ENCODE measurements at places on chromosomes 12 and 14.
A peak's percentile ranks its signal among the peaks of the same experiment; 100 is the strongest.

DNA sequence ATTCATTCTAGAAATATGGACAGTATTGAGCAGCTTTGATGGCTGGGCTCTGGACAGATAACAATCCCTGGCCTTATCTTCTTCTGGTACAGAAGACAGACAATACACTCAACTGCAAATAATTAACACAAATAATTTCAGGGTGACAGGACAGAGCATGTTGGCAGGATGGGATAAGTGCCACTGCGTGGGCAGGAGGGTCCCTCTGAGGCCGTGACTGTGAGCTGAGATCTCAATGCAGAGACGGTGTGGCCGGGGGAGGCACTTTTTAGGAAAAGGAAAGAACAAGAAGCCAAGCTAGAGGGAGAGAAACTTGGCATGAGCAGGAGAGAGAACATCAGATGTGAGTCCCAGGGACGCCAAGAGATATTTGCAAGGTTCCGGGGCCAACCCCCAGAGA, 8.1 kb downstream of the SYNE3 start:
- no peak for DNase-seq

GRCh38 chr14:89921346-89921745, 33.2 kb downstream of the EFCAB11 start:
- no peak for DNase-seq

DNA sequence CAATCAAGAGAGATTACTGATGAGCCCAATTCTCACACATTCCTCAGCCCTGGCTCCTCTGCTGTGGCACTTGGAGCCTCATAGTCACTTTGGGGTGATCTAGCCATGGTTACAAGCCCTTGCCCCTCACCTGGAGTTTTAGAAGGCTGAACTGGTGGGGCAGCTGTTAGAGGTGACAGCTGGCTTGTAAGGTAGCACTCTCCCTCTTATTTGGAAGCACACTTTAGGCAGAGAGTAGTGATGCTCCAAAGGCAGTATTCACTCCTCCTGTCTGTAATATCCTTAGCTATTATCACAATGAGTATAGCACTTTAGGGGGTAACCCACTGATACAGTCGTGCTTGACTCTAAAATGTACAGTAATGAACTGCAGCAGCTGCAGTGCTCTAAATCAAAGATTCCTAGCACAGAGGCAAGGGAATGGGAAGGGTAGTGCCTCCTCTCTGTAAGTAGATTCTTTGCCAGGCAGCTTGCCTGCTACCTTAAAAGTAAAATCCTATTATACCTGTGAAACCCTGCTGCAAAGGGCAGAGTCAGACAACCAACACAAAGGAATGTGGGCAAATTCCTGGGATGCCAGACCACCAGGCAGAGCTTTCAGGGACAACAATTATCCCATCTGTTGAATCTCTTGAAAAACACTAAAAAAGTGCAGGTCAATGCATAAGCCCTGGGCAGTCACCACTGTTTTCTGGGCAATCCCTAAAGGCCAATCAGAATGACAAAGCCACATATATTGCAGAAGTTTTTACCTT, 336.3 kb downstream of the NOVA1 start:
- peak; percentile 12 for DNase-seq

GRCh38 chr12:122726080-122726558, 4.5 kb downstream of the HCAR1 start:
- no peak for DNase-seq

- no peak for DNase-seq
These were observed 17.7 kb upstream of the HNF1A start for GRCh38 chr12:120960657-120961056.

GRCh38 chr12:120429368-120429767, 8.5 kb upstream of the COX6A1 start:
- no peak for DNase-seq

DNA sequence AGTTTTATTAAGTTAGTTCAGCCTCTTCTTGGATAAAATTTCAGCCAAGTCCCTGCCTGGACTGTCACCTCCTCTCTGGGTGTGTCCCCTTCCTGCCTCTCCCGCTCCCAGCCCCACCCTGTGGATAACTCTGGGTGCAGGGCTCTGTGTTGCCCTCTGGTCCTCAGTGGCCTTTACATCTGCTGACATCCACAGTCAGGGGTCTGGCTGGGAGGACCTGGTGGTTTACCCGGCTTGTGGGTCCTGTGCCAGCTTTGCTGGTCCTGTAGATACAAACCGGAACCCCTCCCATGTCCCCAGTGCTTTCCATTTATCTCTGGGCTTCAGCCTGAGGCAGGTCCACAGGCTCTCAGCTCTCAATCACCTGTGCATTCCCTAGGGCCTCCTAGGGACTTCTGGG, 28.9 kb upstream of the PLEKHG3 start:
- DNase-seq = no peak

GRCh38 chr12:101087920-101088319, 122.1 kb downstream of the SLC5A8 start:
- DNase-seq = no peak

- no peak for DNase-seq
These were observed at the start of gene RIN3 for GRCh38 chr14:92513204-92513965. RIN3 (plus strand) TSS chr14:92513781; CDS start chr14:92513933, 152 bp downstream.

DNA sequence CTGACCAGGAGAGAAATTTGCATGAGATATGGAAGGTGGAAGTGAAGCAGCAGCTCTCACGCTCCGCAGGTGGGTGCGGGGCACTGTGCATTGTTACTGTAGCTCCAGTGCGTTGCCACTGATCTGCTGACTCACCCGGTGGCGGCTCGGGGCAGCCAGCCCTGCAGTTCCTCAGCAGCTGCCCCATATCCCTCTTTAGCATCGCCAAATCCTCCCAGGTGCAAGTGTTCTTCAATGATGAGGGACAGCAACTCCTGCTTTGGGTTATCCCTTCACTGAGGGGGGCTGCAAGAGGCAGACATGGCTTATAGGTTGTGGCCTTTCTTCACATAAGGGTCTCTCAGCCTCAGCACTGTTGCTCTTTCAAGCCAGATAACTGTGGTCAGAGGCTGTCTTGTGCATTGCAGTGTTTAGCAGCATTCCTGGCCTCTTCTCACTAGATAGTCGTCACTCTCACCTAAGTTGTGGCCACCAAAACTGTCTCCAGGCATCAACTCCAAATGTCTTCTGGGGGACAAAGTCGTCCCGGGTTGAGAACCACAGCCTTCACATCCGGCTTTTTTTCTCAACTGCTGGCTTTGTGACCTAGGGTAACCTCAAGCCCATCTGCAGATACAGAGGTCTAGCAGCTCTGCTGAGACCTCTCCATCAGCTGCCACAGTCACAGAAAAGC, 180.8 kb downstream of the EFCAB11 start:
- DNase-seq = no peak

DNA sequence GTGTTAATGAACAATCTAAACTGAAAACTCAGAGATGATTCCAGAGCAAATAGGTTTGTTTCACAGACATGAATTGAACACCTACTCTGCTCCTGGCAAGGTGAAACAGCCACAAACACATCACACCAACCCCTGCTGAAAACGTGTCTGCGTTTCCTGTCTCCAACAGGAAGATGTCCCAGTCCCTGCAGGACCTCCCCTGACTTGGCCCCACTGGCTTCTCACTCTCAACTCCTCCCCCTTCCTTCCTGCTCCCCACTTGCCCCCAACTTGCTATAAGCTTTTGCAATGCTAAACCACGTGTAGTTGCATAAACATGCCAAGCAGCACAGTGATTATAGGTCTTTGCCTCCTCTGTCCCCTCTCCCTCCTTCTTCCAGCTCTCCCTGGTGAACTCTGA, 567.6 kb downstream of the BCL11B start:
- DNase-seq = no peak

DNA sequence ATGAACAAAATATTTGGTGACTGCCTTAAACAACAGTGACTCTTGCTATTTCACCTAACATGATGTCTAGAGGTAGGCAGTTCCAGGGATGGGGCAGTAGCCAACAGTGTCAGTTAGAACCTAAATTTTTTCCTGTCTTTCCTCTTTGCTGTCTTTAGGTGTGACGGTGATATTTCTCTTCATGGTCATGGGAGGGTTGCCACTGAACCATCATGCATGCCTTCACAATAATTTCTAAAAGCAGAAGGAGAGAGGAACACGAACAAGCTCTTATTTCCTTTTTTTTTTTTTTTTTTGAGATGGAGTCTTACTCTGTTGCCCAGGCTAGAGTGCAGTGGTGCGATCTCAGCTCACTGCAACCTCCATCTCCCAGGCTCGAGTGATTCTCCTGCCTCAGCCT, 2.4 kb downstream of the CCDC63 start:
- DNase-seq = no peak

DNA sequence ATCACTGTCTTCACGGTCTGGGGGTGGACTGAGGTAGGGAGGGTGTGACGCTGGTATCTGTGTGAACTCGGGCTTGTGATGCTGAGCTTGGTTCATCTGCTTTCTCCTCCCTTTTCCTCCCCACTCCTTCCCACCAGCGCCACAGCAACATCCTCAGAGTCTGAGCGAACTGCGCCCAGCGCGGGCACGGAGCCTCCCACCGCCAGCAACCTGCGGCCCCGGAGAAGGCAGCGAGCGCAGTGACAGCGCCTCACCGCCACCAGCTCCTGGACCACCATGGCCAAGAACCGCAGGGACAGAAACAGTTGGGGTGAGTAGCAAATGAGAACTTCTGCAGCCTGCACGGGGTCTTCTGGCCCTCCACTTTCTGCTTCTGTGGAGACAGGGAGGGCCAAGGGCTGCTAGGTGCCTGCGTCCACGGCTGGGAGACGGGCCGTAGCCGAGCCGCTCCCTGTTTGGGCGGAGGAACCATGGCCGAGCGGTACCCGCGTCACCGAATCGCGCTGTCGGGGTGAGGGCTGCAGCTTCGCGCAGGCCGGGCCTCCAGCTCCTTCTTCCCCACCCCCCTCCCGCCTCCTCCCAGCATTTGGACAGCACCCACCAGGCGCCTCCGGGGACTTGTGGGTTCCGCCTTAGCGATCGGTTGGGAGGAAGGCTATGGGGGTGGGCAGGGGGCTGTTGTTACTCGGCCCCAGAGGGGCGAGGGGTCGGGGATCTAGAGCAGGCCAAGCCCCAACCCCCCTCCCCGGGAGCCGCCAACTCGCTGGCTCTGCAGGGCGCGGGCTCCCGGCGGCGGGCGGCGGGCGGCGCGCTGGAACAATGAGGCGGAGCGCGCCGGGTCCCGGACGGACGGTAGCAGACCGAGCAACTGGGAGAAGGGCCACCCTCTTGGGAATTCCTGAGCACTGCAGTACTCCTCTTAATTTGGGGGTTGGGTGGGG, at the start of gene ATL1:
TSS of gene ATL1 (plus strand) at position 156 of the 941 bp plus-strand sequence. CDS start at position 277, 121 bp downstream.
- peak; percentile 62 for DNase-seq

GRCh38 chr12:116879509-116880212, 1.6 kb downstream of the HRK start:
- no peak for DNase-seq

GRCh38 chr14:34782031-34782430, 67.6 kb upstream of the CFL2 start:
- DNase-seq = no peak

- no peak for DNase-seq
These were observed 11.5 kb upstream of the LGMN start for GRCh38 chr14:92759679-92760523.

- DNase-seq = no peak
These were observed 6.5 kb upstream of the VRK1 start for GRCh38 chr14:96790706-96791105.

DNA sequence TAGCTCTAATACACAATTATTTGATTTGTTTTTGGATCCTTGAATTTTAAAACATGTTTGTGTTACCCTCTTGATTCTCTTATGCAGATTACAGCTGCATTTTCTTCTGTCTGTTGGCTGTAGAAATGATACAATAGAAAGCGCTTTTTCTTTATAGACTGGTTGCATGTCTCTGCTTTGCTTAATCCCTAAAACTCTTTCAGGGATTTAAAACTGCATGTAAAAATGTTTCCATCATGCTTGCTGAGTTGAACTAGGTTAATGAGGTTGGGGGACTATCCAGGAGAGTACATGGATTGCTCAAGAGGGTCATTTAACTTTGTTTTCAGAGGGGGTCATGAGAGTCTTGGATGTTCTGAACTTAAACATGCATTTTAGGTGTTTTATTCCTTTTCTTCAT, 166.4 kb upstream of the IFNG-AS1 start:
- DNase-seq = no peak

DNA sequence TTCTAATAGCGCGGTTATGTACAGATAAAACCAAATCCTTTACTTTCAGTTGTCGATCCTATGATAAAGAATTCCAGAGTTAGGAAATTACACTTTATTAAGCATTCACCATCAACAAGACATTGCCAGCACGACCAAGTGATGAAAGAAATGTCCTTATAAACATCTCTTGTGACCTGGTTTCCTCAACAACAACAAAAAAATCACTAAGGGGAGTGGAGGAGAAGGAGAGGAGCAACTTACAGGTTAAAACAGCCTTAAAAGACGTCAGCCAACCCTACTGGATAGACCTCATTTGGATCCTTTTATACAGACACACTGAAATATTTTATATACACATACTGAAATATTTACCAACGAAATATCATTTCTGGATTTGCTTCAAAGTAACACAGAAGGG, 22.8 kb downstream of the SART3 start:
- no peak for DNase-seq

- DNase-seq = peak; percentile 82
These were observed 2.6 kb downstream of the LMO3 start for GRCh38 chr12:16603260-16603915.

DNA sequence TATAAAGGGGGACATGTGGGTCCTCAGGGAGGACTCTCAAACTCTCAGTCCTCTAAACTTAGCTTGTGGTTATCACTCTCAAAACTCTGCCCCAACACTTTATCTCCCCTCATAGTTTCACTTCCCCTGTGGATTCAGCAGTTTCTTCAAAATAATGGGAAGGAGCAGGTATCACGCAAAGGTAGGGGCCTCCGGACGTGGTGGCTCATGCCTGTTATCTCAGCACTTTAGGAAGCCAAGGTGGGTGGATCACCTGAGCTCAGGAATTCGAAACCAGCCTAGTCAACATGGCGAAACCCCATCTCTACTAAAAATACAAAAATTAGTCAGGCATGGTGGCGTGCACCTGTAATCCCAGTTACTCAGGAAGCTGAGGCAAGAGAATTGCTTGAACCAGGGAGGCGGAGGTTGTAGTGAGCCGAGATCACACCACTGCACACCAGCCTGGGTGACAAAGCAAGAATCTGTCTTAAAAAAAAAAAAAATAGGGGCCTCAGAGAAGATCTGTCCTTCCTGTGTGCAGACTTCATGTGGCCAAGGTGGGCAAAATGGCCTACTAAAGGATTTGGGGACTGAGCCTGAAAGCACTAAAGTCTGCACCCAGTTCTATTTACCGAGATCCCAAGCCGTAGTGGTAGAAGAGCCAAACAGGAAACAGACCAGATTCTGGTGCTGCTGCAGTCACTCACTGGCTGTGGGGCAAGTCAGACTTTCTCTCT, 6.4 kb downstream of the ITGB7 start:
- DNase-seq = no peak

- DNase-seq = no peak
These were observed 9.8 kb upstream of the ARF6 start for GRCh38 chr14:49882826-49883694.

GRCh38 chr14:35046751-35047536, 872 bp downstream of the FAM177A1 start:
- DNase-seq = no peak

DNA sequence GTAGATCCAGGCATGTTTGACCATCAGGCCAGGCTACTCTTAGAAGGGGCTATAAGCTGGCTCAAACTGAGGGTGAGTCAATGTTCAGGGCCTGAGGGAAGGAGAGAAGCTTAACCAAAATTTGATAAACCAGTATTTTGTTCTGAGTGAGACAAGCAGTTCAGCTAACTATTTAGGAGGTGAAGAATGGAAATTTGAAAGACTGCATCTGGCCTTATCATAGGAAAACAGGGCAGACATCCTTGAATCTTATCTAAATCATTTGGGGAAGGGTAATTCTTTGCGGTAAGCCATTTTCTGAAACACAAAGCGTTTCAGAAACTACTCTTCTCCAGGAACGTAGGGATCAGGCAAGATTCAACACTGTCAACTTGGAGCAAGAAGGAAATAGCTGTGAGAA, 447.2 kb downstream of the SOX5 start:
- DNase-seq = no peak

- no peak for DNase-seq
These were observed 12.1 kb downstream of the ETV6 start for GRCh38 chr12:11661491-11662089.

All from spinal cord (tissue), 10 donors.